ENCODE measurements at places on chromosomes 2 and 18. TPM values are rescaled to one million over a fixed set of nuclear protein-coding genes. Genes with fewer than 3 reads are reported as not detected.

COL3A1 gene
- total RNA-seq: 0.64 TPM

RELCH gene
- 28.7 TPM for total RNA-seq

BMP10 gene
- not detected for total RNA-seq

TCF7L1 gene
- not detected for total RNA-seq

POMC gene
- 6.1 TPM for total RNA-seq

TUBA4B gene
- not detected for total RNA-seq

SLC23A3 gene
- total RNA-seq: 7.7 TPM

B4GALT6 gene
- 0.52 TPM for total RNA-seq

MAP3K19 gene
- not detected for total RNA-seq

DNA sequence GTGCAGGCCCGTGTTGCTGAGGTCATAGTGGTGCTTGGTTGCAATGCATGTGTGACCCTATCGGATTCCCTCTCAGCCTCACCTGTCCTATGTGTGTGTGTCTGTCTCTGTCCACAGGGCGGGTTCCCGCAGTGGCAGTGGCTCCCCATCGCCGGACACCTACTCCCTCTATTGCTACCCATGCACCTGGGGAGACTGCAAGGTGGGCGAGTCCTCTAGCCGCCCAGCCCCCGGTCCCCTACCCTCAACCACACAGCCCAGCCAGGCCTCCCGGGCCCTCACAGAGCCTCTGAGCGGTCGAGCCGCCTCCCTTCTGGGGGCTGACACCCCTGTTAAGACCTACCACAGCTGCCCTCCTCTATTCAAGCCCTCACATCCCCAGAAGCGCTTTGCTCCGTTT is 14.2 kb downstream of the GAREM2 start:
- peaks cover 16% of the 10 kb centered on the region for H3K36me3 ChIP-seq
- no peaks in the 10 kb centered on the region for H3K27me3 ChIP-seq
- peaks cover 6% of the 10 kb centered on the region for H3K4me1 ChIP-seq
- no peak for ATAC-seq
- no peak overlapping the region for H3K27ac ChIP-seq

GRCh38 chr2:134758633-134759032 is 39.8 kb upstream of the TMEM163 start:
- ATAC-seq: peak; percentile 59
- no peaks in the 10 kb centered on the region for H3K36me3 ChIP-seq
- H3K27ac ChIP-seq: no peak overlapping the region
- no peak overlapping the region for H3K4me3 ChIP-seq
- no peaks in the 10 kb centered on the region for H3K4me1 ChIP-seq

DNA sequence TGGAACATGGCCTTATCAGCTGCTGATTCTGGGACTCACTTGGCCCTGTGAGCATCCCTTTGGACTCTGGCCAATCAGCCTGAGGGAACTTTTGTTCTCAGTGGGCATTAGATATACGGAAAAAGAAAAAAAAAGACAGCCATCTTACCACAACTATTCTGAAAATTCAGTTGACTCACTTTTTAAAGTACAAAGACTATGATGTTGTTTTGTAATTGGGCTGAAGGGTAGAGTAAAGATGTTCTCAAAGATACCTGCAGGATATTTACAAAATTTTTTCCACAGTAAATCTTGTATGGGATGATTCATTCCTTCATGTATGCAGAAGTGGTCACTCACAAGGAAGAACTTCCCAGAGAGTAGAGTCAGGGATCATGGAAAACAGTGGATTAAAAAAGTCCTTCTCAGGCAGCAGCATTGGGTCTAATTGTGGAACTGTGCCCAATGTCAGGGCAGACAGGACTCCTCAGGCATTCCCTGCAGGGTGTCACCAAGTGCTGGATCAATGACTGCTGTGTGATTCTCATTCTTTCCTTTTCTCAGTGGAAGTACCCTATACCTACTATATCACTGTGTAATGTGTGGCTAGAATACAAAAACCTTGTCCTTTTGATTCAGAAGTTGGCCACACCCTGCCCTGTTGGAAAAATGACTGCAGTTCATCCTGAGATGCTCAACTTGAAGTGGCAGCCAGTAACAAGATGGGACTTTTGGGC is 35.4 kb downstream of the SULT1C4 start:
- H3K27me3 ChIP-seq: peaks cover 6% of the 10 kb centered on the region
- H3K4me3 ChIP-seq: no peak overlapping the region
- H3K27ac ChIP-seq: no peak overlapping the region
- H3K36me3 ChIP-seq: no peaks in the 10 kb centered on the region
- ATAC-seq: no peak

DNA sequence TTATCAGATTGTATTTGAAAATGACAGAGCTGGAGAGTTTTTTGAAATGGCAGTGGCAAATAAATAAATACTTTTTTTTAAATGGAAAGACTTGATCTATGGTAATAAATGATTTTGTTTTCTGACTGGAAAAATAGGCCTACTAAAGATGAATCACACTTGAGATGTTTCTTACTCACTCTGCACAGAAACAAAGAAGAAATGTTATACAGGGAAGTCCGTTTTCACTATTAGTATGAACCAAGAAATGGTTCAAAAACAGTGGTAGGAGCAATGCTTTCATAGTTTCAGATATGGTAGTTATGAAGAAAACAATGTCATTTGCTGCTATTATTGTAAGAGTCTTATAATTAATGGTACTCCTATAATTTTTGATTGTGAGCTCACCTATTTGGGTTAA is 30.9 kb downstream of the CD28 start:
- peaks cover 100% of the 10 kb centered on the region for H3K36me3 ChIP-seq
- peak overlapping the region; percentile 98 for H3K27ac ChIP-seq
- ATAC-seq: peak; percentile 21
- no peaks in the 10 kb centered on the region for H3K27me3 ChIP-seq
- H3K4me3 ChIP-seq: peak overlapping the region; percentile 70

DNA sequence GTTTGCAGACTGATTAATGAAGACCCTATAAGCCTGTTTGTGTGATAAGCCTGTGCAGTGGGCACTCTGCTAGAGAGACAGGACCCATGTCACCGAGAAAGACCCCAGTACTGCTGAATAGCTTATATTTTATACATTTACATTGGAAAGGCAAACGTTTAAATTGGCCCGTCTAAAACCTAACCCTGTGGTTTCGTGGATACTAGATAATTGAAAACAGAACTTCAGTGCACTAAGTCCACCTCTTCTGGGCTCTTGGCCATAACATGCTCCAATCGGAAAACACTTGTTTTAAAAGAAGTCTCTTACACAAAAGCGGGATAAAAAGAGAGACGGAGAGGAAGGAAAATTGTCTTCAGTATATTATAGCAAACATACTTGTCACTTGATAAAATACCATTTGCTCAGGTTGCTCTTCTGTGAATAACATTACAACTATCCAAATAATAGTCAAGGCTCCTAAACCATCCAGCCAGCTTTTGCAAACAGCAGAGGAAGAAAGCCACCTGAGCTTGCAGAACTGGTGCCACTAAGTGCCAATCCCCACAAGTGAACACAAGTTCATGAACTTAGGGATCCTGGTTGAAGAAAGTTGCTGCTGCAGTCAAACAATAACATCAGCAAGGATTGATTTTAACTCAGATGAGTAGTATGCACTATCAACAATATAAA is 218.4 kb upstream of the FN1 start:
- no peaks in the 10 kb centered on the region for H3K36me3 ChIP-seq
- no peak for ATAC-seq
- no peak overlapping the region for H3K27ac ChIP-seq
- no peaks in the 10 kb centered on the region for H3K27me3 ChIP-seq

- H3K4me3 ChIP-seq: no peak within 1 kb of the TSS
- H3K36me3 ChIP-seq: no peaks in the 10 kb centered on the region
- H3K4me1 ChIP-seq: no peaks in the 10 kb centered on the region
- H3K27ac ChIP-seq: no peak within 1 kb of the TSS
- peak; percentile 45 for ATAC-seq
Measured at GRCh38 chr2:223601932-223602666, at the start of gene SCG2. SCG2 (minus strand) TSS chr2:223602361; CDS start chr2:223599282, 3,079 bp downstream.

DNA sequence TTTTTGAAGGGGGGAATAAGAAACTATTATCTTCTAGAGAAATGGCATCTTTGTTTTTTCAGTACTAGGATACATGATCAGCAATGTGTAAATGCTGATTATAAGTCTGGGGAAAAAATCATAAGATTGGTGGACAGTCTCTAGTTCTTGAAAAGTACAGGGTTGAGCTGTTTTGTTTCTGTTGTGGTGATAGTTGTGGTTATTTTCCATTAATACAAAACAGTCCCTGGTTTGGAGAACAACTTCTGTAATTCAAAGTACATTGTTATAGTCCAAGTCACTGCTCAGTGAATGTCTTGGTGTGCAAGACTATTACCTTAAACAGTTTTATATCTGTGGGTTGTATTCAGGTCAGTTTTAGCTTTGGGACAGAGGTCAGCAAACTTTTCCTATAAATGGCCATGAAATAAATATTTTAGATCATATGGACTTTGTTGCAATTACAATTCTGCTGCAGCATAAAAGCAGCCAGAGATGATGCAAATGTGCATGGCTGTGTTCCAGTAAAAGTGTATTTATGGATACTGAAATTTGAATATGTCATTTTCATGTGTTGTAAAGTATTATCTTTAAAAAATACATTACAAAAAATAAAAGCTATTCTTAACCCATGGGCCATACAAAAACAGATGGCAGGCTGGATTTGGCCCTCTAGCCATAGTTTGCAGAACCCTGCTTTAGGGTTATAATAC is 111.0 kb downstream of the CERS6 start:
- ATAC-seq: no peak
- no peaks in the 10 kb centered on the region for H3K27me3 ChIP-seq
- H3K4me3 ChIP-seq: no peak overlapping the region
- no peak overlapping the region for H3K27ac ChIP-seq
- peaks cover 7% of the 10 kb centered on the region for H3K4me1 ChIP-seq
- peaks cover 3% of the 10 kb centered on the region for H3K36me3 ChIP-seq

DNA sequence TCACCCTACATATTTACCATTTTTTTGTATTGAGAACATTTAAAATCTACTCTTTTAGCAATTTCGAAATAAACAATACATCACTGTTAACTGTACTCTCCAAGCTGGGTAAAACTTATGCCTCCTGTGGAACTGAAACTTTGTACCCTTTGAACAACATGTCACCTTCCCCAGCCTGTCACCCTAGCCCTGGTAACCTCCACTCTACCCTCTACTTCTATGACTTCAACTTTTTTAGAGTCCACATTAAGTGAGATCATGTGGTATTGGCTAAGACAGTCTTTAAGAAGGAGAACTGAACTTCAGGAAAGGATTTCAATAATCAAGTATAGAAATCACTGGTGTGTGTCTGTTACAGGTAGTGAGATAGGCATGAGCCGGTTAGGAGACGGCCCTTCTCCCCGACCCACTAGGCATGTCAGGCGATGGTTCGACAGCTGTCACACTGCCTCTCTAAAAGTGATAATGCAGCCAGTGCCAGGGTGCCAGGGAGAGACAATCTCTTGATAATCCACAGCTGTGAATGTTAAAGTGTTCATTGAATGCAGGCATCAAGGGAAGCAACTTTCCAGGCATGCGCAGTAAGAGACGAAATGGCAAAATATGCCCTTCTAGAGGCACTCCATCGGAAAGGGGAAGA is 74.6 kb upstream of the RNF152 start:
- H3K4me3 ChIP-seq: no peak overlapping the region
- H3K27me3 ChIP-seq: no peaks in the 10 kb centered on the region
- no peaks in the 10 kb centered on the region for H3K36me3 ChIP-seq
- peaks cover 3% of the 10 kb centered on the region for H3K4me1 ChIP-seq

GRCh38 chr2:116510117-116510671 is 1304.3 kb upstream of the DDX18 start:
- ATAC-seq: no peak
- H3K27ac ChIP-seq: no peak overlapping the region
- H3K36me3 ChIP-seq: no peaks in the 10 kb centered on the region
- H3K4me1 ChIP-seq: no peaks in the 10 kb centered on the region

GRCh38 chr18:74935434-74935833 is 273.5 kb downstream of the PTGR3 start:
- H3K4me1 ChIP-seq: peaks cover 3% of the 10 kb centered on the region
- ATAC-seq: no peak
- no peaks in the 10 kb centered on the region for H3K27me3 ChIP-seq
- no peak overlapping the region for H3K4me3 ChIP-seq

- no peak overlapping the region for H3K27ac ChIP-seq
- H3K4me1 ChIP-seq: peaks cover 5% of the 10 kb centered on the region
- ATAC-seq: no peak
- peaks cover 1% of the 10 kb centered on the region for H3K27me3 ChIP-seq
Measured at GRCh38 chr2:204183608-204184007, 247.0 kb downstream of the ICOS start.

GRCh38 chr18:75335511-75335910 is 92.0 kb downstream of the SMIM21 start:
- ATAC-seq: no peak
- peaks cover 5% of the 10 kb centered on the region for H3K27me3 ChIP-seq
- H3K4me3 ChIP-seq: no peak overlapping the region
- H3K27ac ChIP-seq: no peak overlapping the region
- H3K4me1 ChIP-seq: peaks cover 6% of the 10 kb centered on the region

GRCh38 chr2:120536141-120536540 is 190.2 kb downstream of the INHBB start:
- ATAC-seq: no peak
- no peak overlapping the region for H3K27ac ChIP-seq
- H3K4me3 ChIP-seq: no peak overlapping the region
- no peaks in the 10 kb centered on the region for H3K36me3 ChIP-seq
- H3K27me3 ChIP-seq: peaks cover 1% of the 10 kb centered on the region
- no peaks in the 10 kb centered on the region for H3K4me1 ChIP-seq

DNA sequence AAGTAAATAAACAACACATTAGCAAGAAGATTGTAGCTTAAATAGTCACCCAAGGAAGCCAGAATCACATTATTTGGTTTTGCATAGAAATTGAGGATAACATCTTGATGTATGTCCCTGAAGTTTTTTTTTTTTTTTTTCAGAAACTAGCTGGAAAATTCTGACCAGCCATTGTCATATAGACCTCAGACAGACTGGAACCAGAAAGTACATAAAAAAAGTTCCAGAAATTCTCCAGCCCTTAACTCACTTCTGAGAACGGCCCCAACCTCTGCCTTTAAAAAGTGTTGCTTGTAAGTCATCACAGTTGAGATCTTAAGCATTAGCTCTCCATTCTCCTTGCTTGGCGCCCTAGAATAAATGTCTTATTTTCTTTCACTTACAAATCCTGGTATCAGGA is 350.5 kb downstream of the CCDC85A start:
- no peaks in the 10 kb centered on the region for H3K4me1 ChIP-seq
- H3K36me3 ChIP-seq: no peaks in the 10 kb centered on the region
- no peak for ATAC-seq

DNA sequence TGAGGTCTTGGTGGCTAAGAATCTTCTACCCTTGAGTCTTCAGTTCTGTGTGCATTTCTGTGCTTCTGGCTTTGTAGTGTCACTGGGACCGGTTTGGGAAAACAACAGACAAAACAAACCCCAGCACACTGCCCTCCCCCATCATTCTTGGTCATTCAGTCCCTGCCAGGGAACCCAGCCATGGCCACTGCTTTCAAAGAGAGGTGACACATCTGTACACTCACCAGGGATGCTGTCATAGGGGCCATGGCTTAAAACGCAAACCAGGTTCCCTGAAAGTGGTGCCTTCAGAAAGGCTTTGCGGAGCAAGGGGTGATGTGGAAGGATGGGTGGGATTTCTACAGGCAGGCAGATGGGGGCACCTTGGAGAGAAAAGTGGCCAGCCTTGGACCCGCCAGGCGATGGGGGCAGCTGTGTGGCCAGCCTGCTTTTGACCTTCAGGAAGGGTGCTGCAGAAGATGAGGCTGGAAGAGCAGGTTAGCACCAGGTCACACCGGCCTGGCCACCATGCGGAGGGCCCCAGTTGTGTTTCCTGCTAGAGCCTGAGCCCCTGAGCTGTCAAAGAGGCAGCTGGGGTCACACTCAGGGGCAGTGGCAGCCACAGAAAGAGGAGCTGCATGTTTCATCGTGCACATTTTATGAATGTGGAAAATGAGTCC is 101.3 kb downstream of the INHBB start:
- no peaks in the 10 kb centered on the region for H3K4me1 ChIP-seq
- H3K27me3 ChIP-seq: peaks cover 39% of the 10 kb centered on the region
- H3K36me3 ChIP-seq: no peaks in the 10 kb centered on the region

Measured in activated T-helper 17 cell treated with anti-CD3 and anti-CD28 coated beads, Interleukin-2, amount 50 U/mL, for 72 hours (primary cell).